ENCODE measurements at places on chromosomes 5 and 9.

- DNase-seq = no peak
These were observed 230.9 kb downstream of the GADD45G start for GRCh38 chr9:89835666-89836065.

DNA sequence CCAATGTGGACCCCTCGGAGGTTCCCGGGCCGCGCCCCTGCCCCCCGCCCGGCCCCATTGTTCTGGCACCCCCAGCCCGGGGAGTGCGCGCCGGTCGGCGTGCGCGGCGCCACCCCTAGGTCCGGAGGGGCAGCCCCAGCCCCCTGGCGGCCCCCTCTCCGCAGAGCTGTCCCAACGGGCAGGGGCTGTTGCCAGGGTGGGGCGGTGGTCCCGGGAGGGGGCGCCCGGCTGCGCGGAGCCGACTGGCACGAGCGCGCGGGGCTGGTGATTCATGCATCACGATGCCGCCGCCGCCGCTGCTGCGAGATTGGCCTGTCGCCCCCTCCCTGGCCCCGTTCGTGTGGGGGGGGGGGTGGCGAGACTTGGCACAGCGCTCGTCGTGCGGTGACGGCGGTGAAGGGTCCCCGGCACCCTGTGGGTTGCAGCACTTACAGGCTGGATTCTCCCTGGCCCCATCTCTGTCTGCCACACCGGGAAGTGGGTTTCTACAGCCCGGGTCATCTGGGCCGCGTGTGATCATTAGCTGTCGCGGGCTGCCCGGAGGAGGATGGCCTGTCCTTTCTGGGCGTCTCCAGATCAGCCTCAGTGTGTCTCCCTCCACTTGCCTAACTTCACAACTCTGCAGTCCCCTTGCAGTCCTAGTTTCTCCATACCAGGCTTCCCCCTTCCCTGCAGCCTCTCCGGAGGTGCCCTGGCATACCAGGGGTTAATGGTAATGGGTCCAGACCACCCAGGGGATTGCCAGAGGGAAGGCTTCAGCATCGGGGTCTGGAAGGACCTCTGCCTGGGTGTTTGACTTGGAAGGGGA lies 858 bp downstream of the NCS1 start:
- DNase-seq = peak; percentile 46

DNA sequence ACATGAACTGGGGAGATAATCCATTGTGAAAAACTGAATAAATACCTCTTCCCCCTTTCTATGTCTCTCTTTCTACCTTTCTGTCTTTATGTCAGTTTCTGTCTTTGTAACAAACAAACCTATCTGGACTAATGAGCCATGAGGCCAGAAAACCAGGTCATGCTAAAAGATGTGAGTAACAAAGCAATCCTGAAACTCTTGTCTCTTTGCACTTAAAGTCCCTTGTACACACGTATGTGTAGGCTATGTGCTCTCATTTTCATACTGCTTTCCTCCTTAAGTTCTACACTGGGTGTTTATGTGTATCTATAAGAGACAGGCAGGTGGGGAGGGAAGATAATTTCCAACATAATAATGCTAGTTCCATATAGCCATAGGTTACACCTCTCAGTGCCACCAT lies 123.8 kb upstream of the PTGER4 start:
- DNase-seq = no peak

DNA sequence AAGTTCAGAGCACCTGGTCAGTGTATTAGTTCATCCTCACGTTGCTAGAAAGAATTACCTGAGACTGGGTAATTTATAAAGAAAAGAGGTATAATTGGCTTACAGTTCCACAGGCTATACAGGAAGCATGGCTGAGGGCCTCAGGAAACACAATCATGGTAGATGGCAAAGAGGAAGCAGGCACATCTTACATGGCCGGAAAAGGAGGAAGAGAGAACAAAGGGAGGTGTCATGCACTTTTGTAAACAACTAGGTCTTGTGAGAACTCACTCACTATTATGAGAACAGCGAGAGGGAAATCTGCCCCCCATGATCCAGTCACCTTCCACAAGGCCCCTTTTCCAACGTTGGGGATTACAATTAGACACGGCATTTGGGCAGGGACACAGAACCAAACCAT lies 28.8 kb upstream of the CAVIN4 start:
- no peak for DNase-seq

DNA sequence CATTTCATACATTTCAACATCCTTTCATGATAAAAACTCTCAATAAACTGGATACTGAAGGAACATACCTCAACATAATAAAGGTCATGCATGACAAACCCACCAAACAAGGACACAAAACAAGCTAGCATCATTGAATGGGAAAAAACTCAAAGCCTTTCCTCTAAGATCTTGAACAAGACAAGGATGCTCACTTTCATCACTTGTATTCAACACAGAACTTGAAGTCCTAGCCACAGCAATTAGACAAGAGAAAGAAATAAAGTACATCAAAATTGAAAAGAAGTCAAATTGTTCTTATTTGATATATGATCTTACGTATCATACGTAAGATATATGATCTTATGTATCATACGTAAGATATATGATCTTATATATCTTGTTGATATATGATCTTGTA lies 5.3 kb downstream of the MRPL50 start:
- no peak for DNase-seq

GRCh38 chr5:160347448-160347847 lies 23.0 kb downstream of the C1QTNF2 start:
- no peak for DNase-seq

Data from ELF-1 (cell line).